ENCODE measurements at places on chromosomes 1 and 21. TPM values are rescaled to one million over a fixed set of nuclear protein-coding genes. Genes with fewer than 3 reads are reported as not detected.

EPS15 gene
- 96.2 TPM for total RNA-seq

AJAP1 gene
- total RNA-seq: 1.2 TPM

IL19 gene
- not detected for total RNA-seq

CACHD1 gene
- 22.3 TPM for total RNA-seq

All from urinary bladder (tissue), 4 donors.